PC-3 (cell line): ENCODE measurements at places on chromosomes 12 and 14. TPM values are rescaled to one million over a fixed set of nuclear protein-coding genes. Genes with fewer than 3 reads are reported as not detected.

The DAAM1 gene
- 32.7 and 36.7 TPM in 2 replicates for total RNA-seq

The ARMH4 gene
- total RNA-seq, result 2.6 and 3.3 TPM in 2 replicates

The C12orf56 gene
- total RNA-seq, result 5.7 and 8.1 TPM in 2 replicates

The SLC4A8 gene
- total RNA-seq, result 3.3 and 4.2 TPM in 2 replicates

The TMEM233 gene
- total RNA-seq, result not detected in 2 replicates
